ENCODE measurements at places on chromosomes 1 and 21. TPM values are rescaled to one million over a fixed set of nuclear protein-coding genes. Genes with fewer than 3 reads are reported as not detected.
A peak's percentile ranks its signal among the peaks of the same experiment; 100 is the strongest.

The KHDRBS1 gene
- total RNA-seq = 123 TPM

The PGLYRP3 gene
- not detected for total RNA-seq

The CELA2B gene
- total RNA-seq = not detected

The CCDC17 gene
- total RNA-seq = not detected

The LHX8 gene
- total RNA-seq = 0.79 TPM

The SLFNL1 gene
- total RNA-seq = not detected

The RRP15 gene
- 5.4 TPM for total RNA-seq

The UMODL1 gene
- total RNA-seq = not detected

The SLC30A10 gene
- 2.1 TPM for total RNA-seq

The OR2G2 gene
- not detected for total RNA-seq

DNA sequence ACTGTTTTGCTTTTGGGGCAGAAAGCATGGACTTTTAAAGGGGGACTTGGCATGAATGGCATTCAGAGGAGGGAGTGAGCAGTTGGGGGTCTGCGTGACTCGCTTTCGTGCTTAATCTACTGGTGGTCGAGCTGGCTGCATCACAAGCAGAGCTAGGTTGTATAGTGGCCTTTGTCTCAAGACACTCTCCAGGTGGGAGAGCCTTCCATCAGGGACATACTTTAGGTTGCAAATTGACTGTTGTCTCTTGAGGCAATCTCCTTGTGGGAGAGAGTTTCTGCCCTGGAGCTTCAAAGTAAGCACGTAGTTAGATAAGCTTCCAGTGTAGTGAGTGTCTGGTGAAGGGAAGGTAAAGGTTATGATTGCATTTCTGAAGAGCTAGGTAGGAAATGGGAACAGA, 93.9 kb downstream of the C1orf21 start:
- no peak for DNase-seq

GRCh38 chr1:159587461-159587951, at the start of gene APCS:
Gene APCS, plus strand, starts transcription at chr1:159587826. Its CDS starts 96 bp downstream, at chr1:159587922.
- no peak for DNase-seq

GRCh38 chr1:232046451-232047306, 420.1 kb downstream of the DISC1 start:
- no peak for DNase-seq

GRCh38 chr1:245917403-245917802, 589.7 kb downstream of the SMYD3 start:
- DNase-seq = no peak

DNA sequence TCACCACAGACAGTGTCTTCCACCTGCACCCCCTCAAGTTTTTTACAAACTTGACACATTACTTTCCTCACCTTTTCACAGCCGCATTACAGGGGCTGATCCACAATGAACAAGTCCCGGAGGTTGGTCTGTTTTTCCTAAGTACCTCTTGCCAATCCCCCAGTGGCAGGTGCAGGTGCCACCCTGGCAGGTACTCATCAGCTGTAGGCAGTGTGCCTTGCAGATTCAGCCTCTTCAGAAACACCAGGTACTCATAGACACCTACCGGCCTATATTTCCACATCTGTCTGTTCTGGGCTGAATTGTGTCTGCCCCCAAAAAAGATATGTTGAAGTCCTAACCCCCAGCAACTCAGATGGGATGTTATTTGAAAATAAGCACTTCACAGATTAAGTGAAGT, 81.4 kb upstream of the CNIH3 start:
- DNase-seq = no peak

GRCh38 chr1:244183037-244183436, 132.0 kb downstream of the ZBTB18 start:
- DNase-seq = no peak

- DNase-seq = no peak
Measured at GRCh38 chr1:44261962-44262361, 48.7 kb downstream of the DMAP1 start.

DNA sequence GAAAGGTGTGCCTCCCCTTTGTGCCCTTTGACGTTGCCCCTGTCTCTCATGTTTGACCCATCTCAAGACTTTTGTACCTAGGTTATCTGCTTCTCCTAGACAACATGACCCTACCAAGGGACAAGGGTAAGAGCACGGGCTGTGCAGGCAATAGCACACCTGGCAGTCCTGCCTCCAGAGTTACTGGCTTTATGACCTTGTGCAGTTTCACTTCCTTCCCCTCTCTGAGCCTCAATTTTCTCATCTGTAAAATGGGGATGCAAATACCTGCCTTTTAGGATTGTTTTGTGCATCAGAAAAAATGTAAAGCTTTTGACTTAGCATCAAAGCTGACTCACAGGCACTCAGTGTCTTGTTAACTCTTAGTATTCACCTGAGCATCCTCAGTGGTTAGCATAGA, 36.4 kb downstream of the ELK4 start:
- DNase-seq = no peak

DNA sequence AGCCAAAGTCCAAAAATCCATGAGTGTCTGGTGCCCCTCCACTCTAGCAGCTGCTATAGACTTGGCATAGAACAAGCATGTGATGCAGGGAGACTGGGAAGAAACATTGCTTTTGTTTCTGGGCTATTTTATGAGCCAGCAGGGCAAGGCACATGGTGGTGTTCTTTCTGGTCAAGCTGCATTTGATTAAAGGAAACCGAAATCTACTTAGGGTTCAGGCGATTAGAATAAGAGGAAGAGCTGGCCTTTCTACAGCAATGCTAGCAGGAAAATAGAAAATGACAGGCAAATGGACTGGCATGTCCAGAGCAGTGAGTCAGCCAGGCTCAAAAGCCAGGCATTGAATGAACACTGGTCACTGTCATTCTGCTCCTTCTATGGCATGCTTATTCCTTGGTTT, 28.5 kb upstream of the ARHGAP29 start:
- peak; percentile 60 for DNase-seq

DNA sequence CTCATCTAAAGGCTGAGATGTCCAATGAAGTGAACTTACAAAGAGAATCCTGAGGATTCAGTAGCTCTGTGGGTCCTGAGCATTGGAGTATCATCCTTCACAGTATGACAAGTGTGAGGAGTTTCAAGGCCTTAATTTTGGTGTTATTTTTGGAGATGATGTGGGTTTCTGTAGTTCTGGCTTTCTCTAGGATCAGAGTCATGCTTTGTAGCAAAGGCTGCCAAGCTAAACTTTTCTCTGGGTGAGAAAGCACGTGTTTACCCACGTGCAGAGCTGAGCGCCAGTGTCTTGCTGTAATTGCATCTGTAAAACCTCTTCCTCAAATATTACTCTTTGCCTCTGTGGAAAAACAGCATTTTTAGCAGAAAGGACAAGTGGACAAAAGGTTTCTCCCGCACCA, 387.8 kb upstream of the LYPLAL1 start:
- peak; percentile 68 for DNase-seq

GRCh38 chr1:241605146-241605805, 34.9 kb downstream of the CHML start:
- no peak for DNase-seq

GRCh38 chr21:33015756-33016155, 10.0 kb upstream of the OLIG2 start:
- no peak for DNase-seq

GRCh38 chr1:180253585-180254495, 23.8 kb downstream of the LHX4 start:
- no peak for DNase-seq

- DNase-seq = peak; percentile 61
Measured at GRCh38 chr1:226181996-226182714, 4.4 kb downstream of the ACBD3 start.

DNA sequence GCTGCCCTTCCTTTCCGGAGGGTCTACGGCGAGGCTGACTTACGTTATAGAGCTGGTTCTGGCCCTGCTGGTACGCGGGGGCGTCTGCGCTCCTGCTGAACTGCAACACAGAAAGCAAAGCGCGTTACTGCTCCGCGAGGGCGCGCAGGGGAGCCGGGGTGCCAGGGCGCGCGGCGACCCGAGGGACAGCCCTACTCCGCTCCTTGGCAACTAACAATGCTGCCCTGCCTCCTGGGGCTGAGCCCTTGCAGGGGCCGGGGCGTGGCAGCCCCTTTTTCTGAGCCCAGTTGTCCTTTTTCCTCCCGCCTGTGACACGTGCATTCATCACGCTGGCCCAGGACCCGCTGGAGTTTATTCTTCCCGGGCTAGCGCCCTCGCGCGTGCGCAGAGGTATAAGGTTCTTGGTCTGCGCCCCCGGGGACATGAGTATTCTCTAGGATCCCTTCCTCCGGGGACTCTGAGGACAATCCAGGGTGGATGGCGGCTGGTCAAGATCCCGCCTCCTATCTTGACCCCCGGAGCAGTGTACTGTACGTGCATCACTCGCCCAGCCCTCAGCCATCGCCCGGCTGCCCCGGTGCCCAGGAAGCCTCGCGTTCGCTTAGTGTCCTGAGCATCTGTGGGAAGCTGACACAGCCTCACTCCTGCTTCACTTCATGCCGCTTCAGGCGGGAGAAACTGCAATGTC, 78.9 kb downstream of the CD247 start:
- DNase-seq = peak; percentile 56

GRCh38 chr1:154344977-154345837, 19.9 kb downstream of the ATP8B2 start:
- DNase-seq = peak; percentile 36

GRCh38 chr1:152000964-152001630, 7.4 kb upstream of the S100A10 start:
- DNase-seq = no peak

- no peak for DNase-seq
Measured at GRCh38 chr21:25103500-25104207, 503.6 kb downstream of the MRPL39 start.

GRCh38 chr21:43854773-43855633, 10.0 kb upstream of the AGPAT3 start:
- no peak for DNase-seq

DNA sequence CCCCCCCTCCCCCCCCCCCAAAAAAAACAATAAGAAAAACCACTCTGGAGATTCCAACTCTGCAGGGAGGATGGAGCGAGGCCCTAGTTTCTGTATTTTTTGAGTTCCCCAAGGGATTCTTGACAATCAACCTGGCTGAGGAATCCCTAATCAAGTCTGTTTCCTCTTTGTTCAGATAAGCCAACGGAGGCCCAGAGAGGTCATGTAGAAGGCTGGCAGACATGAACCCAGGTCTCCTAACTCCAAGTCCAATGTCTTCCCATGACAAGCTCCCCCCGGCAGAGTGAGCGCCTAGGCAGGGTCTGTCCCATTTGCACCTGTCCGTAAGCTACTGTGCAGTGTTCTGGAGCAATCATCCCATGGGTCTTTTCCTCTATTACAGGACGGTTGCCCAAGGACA, 39.5 kb downstream of the LRRC71 start:
- no peak for DNase-seq

- DNase-seq = no peak
Measured at GRCh38 chr1:48235652-48236051, 13.1 kb downstream of the SLC5A9 start.

- DNase-seq = peak; percentile 29
Measured at GRCh38 chr1:11654137-11654938, at the start of the genes FBXO2 and FBXO44. Gene FBXO2, minus strand, starts transcription at chr1:11654429. Its CDS starts 89 bp downstream, at chr1:11654340. Gene FBXO44, plus strand, starts transcription at chr1:11654877. Its CDS starts 959 bp downstream, at chr1:11655836.

GRCh38 chr1:12376236-12377045, 146.6 kb downstream of the VPS13D start:
- DNase-seq = no peak

DNA sequence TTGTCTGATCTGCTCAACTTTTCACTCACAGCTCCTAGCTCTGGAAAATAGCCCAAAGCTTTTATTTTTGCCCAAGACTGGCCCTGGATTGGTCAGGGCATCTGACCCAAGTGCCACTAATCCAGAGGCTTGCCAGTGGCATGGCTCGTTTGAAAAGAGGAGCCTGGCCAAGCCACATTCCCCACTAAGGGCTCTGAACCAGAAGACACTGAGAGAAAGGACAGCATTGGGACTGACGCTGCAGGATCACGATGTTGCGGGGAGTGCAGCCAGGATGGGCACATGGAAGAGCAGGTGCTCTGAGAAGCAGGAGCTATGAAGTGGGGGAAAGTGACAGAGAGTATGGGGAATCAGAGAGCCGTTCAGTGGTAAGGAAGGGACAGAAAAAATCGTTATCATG, 44.9 kb upstream of the TSPAN2 start:
- DNase-seq = no peak

DNA sequence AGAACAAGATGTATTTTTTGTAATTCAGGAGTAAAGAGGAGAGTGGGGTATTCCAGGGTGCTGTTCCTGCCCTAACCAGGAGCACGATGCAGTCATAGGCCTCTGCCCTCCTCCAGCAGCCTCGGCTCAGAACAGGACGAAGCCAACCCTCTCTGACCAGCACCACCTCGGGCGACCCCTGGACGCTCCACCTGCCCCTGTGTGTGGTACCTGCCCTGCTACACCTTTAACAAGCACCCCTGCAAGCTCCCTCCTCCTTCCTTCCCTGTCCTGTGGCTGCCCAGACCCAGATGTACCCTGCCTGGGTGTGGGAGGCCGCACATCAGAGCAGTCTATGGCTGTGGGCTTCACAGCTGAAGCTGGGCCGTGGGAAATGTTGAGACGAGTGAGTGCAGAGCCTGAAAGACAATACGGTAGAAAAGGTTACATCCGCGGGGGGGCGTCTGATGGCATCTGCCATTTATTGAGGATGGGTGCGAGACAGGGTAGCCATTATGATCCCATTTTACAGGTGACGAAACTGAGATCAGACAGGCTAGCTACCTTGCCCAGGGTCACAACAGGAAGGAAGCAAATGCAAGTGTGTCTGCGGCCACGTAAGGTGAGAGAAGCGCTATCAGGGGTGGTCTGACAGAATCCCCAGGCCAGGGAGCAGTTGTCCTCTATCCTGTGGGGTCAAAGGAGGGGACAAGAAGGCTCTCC, 4.6 kb downstream of the ERG start:
- DNase-seq = no peak

DNA sequence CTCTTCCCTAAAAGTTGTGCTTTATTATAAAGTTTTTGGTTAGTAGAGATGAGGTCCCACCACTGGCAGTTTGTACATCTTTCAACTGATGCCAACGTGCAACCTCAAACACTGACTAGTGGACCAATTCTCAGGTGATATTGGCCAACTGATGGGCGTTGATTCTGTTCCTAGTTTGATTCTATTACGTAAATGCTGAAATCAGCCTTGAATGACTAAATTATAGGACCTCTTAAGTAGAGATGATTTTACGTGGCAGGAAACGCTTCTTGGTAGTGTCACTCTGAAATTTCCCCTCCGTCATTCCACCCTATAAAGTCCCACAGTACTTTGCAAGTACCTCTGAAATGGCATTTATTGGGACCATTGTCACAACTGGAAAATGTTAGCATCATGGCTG, 8.8 kb upstream of the FNDC7 start:
- DNase-seq = no peak
